ENCODE measurements at places on chromosomes 3 and 15.

- DNase-seq: no peak
These were observed 87.8 kb downstream of the RSL24D1 start for GRCh38 chr15:55108858-55109518.

GRCh38 chr3:44712455-44713075 is at the start of gene ZNF502:
TSS of gene ZNF502 (plus strand) at chr3:44712660. CDS start at chr3:44720262, 7,602 bp downstream.
- no peak for DNase-seq

GRCh38 chr3:131655070-131655690 is 152.4 kb upstream of the MRPL3 start:
- no peak for DNase-seq

GRCh38 chr15:71334434-71334833 is 219.2 kb downstream of the THSD4 start:
- DNase-seq: no peak

DNA sequence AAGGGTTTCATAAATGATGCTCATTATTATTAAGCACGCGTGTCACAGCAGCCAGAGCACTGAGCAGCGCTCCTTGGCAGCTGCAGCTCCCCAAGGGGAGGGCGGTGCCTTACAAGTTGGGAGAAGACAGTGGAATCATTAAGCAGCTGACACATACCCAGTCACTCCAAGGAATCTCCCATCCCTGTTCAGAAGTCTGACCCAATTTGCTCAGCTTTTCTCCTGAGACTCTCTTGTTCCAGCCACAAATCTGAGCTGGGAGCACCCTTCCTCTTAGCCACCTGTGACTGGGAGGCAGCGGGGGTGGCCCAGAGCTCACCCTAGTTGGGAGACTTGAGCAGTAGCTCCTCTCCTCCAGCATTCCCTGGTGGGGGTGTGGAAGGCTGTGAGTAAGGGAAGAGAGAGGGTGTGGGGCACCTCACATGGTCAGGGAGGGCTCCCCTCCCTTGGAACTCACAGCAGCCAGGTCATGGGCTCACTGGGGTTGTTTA is 64.3 kb downstream of the DUT start:
- DNase-seq: no peak

DNA sequence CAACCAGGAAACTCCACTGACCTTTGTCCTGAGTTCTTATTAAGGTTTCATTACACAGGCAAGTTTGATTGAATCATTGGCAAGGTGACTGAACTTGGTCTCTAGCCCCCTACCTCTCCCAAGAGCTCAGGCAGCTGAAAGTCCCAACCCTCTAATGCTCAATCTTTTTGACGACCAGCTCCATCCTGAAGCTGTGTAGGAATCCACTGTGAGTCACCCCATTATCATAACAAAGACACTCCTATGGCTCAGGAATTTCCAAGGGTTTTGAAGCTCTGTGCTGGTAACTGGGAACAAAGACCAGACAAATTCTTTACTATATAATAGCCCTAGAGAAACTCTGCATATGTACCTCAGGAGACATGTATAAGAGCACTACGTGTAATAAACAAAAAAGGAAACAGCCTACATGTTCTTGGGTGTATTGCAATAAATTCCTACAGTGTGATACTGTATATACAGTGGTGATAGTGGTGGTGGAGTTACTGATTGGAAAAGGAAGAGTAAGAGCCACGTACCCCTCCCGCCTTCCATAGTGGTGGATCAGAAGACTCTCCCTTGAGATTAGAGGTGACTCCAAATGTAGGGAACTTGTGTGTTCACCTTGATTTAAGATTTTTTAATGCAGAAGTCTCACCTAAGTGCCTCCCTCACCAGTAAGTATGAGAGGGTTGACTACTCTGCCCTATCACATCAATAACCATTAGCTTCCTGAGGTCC is 116.6 kb downstream of the ST8SIA2 start:
- DNase-seq: no peak

GRCh38 chr3:124582621-124583395 is 147.4 kb upstream of the UMPS start:
- DNase-seq: no peak

DNA sequence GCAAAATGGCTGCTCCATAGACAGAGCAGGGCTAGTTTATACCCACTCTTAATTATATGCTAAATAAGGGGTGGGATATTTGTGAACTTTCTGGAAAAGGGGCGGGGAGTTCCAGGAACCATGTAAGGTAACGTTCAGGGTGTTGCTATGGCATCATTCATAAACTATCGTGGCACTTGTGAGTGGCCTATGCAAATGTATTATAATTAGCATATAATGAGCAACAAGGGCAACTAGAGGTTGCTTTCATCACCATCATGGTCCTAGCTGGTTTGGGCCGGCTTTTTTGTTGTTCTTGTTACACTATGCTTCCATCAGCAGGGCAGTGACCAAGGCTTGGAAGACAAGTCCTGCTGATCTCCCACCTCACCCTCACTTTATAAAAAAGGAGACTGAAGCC is 43.2 kb upstream of the FGD5 start:
- no peak for DNase-seq

DNA sequence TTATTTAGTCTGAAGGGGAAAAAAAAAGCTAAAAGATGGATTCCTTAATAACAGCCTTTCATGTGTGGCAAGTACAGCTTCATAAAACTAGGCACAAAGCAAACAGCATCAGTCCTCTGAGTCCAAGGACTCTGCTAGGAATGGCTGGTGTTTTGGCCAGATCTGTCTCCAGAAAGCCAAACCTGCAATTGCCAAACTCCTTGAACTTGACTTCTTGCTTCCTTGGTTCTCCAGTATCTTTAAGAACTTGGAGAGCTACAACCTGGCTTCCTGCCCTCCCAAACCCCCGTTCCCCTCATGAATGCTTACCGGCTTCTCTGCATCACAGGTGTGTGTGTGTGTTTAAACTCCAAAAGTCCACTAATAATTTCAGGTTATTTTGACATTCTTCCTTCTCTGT is 1.6 kb upstream of the PLOD2 start:
- DNase-seq: no peak

GRCh38 chr3:142863010-142863817 is 25.7 kb downstream of the PCOLCE2 start:
- DNase-seq: no peak

GRCh38 chr3:17023006-17023664 is 138.4 kb downstream of the PLCL2 start:
- no peak for DNase-seq

- no peak for DNase-seq
These were observed 441.4 kb downstream of the CNTN4 start for GRCh38 chr3:2540115-2540514.

DNA sequence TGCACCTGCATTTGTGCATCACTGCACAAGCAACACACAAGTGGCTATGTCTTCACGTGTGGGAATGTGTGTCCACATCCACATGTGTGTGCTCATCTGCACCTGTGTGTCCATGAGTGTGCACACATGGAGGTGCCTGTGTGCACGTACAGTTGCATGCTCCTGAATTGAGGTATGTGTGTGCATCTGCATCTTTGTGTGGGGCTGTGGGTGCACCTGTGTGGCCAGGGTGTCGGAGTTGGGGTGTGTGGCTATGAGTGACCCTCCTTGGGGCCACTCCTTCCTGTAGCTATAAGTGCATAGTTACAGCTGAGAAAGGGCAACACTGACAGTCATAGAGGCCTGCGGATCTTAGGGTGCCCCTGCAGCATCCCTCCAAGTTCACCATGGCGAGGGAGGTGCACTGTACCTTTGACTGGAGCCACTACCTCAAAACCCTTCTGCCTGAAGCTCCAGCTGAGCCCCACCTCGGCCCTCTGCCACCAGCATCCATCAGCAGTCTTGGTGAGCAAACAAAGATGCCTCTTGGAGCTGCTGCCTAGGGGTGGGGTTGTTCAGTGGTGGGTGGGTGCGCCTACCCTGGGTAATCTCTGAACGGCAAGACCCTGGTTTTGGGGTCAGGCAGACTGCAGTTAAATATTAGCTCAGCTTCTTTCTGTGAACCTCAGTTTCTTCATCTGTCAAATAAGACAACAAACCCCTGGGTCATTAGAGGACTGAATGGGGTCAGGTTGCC is 5.2 kb upstream of the HHATL start:
- no peak for DNase-seq

- peak; percentile 48 for DNase-seq
These were observed 151.9 kb upstream of the LINGO1 start for GRCh38 chr15:77784361-77785292.

DNA sequence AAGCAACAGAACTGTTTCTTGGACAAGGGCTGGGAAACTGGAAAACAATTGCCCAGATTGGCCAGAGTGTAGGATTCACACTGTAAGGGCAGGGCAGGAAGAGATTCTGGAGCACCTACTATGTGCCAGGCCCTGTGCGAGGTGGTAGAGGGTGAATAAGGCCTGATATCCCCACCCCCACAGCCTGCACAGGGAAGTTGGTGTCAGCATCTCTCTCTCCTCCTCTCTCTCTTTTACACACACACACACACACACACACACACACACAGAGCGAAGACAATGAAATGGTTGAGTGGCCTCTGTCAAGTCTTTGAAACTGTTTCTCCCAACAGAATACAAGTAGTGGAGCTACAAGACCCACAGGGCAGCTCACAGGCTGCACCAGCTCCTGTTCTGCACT is 47.1 kb upstream of the SLCO2A1 start:
- no peak for DNase-seq

GRCh38 chr3:197746801-197747237 is 2.9 kb upstream of the FYTTD1 start:
- DNase-seq: no peak

GRCh38 chr15:60389261-60390077 is 8.3 kb downstream of the ANXA2 start:
- no peak for DNase-seq

DNA sequence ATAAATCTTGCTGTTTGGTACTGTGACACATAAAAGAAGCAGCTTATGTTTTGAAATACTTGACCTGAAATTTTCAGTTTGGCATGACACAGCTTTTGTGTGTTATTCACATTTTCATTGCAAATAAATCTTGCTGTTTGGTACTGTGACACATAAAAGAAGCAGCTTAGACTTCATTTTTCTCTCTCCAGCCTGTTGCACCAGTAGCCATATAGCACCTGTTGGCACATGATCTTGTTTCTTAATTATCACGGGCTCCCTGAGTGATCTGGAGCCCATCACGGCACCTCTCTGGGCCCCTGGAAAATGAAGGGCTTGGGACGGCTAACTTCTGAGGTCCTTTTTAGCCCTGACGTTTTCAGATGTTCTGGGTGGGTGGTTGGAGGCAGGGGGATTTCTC is 77.4 kb upstream of the SLCO3A1 start:
- no peak for DNase-seq

DNA sequence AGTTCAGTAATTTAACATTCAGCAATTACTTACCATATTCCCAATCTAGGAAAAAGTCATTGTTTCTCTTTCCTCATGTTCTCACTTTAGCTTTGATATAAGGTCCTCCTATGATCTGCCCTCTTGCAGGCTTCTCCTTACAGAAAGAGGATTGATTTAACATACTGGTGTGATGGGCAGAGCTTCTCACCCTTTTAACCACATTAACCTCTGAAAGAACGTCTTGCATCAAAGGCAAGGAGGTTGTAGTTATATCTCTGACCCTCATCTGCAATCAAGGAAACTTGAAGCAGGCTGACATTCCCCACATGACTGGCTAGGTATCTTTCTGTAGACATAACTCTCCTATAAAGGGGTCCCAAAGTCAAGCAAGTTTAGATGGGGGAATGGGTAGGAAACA is 39.5 kb downstream of the BTLA start:
- no peak for DNase-seq

- no peak for DNase-seq
These were observed 59.6 kb downstream of the COL6A6 start for GRCh38 chr3:130576375-130577266.

DNA sequence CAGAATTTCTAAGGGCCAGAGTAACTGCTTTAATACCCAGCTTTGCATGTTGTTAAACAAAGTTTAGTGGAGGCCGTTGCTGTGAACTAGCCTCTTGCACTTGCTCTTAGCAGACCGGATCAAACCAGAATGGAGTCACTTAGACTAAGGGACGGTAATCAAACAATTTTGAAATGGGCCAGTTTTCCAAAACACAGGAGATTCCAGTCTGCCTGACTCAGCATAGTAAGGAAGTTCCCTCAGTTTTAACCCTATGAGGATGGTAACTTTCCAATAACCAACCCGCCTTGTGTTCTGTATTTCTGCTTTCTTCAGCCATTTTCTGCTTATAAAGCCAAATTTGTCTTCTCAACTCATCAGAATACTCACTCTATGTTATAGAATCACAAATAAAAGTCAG is 77.2 kb upstream of the WDR72 start:
- DNase-seq: no peak

GRCh38 chr3:157453824-157454223 is 17.2 kb downstream of the PTX3 start:
- DNase-seq: no peak

DNA sequence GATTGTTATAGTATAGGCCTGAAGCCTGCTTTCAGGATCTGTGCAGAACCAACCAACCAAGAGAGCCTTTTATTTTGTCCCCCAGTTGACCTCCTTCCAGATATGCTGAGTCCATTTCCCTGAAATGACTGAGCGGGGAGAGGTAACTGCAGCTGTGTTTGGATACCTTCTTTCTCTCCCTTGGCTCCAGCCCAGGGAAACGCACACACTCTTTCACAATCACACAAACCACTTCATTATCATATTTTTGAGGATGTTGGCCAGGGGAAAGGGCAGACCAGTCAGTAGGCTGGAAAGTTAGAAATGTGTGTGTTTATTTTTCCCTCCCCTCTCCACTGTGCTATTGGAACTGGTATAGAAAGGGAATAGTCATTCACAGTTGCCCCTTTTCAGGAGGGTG is 417.7 kb upstream of the TBL1XR1 start:
- no peak for DNase-seq

- no peak for DNase-seq
These were observed 90.6 kb downstream of the SOX14 start for GRCh38 chr3:137854533-137855261.

GRCh38 chr15:98854496-98854895 is 153.1 kb downstream of the PGPEP1L start:
- DNase-seq: no peak

DNA sequence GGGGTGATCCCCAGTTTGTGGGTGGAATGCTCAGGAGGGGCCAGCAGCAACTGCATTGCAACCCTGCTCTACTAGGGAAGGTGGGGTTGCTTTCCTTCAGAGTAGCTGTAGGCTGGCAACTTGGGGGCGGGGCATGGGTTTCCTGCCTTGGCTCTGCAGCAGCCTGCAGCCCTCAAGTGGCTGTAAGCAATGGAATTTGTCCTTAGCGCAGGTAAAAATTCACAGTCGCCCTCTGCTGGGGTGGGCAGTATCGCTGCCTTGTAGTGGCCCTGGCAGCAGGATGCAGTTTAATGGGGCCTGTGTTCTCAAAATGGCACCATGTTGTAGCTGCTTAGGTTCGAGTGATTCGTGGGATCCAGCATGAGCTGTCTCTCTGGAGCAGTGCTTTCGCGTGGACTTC is 29.8 kb downstream of the STT3B start:
- no peak for DNase-seq

GRCh38 chr3:160667452-160667851 is 9.5 kb upstream of the ARL14 start:
- DNase-seq: no peak

- no peak for DNase-seq
These were observed 195.1 kb downstream of the OTOL1 start for GRCh38 chr3:161691677-161692076.

GRCh38 chr3:39407773-39408492 is 1.4 kb downstream of the RPSA start:
- no peak for DNase-seq

Data from NCI-H1417 treated with DMSO at 0.1 percent for 48 hours (cell line).